ENCODE measurements at places on chromosomes 1 and 21. TPM values are rescaled to one million over a fixed set of nuclear protein-coding genes. Genes with fewer than 3 reads are reported as not detected.

Gene IVL
- not detected for total RNA-seq

Gene RALGPS2
- 102 TPM for total RNA-seq

DNA sequence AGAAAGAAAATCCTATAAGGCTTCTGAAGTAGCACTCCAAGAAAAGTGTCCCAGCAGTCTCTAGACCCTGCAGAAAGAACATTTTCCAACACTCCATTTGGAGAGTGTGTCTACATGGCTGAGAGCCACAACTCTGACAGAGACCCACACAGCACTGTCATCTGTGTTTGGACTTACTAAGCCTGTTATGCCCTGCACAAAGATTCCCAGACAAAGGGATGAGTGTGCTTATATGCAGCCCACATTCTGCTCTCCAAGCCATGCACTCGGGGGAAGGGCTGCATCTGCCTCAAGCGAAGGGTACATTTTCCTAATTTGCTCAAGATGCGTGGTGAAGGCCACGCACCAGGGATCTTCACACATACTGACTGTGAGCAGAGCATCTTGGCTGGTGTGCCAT is 24.4 kb upstream of the SLAMF6 start:
- DNase-seq: no peak
- H3K4me3 ChIP-seq: no peak overlapping the region
- H3K27ac ChIP-seq: no peak overlapping the region

GRCh38 chr1:79726911-79727310 is 720.4 kb upstream of the ADGRL4 start:
- H3K27ac ChIP-seq: no peak overlapping the region
- no peak for DNase-seq
- no peaks in the 10 kb centered on the region for H3K36me3 ChIP-seq
- no peaks in the 10 kb centered on the region for H3K27me3 ChIP-seq
- no peak overlapping the region for H3K4me3 ChIP-seq

DNA sequence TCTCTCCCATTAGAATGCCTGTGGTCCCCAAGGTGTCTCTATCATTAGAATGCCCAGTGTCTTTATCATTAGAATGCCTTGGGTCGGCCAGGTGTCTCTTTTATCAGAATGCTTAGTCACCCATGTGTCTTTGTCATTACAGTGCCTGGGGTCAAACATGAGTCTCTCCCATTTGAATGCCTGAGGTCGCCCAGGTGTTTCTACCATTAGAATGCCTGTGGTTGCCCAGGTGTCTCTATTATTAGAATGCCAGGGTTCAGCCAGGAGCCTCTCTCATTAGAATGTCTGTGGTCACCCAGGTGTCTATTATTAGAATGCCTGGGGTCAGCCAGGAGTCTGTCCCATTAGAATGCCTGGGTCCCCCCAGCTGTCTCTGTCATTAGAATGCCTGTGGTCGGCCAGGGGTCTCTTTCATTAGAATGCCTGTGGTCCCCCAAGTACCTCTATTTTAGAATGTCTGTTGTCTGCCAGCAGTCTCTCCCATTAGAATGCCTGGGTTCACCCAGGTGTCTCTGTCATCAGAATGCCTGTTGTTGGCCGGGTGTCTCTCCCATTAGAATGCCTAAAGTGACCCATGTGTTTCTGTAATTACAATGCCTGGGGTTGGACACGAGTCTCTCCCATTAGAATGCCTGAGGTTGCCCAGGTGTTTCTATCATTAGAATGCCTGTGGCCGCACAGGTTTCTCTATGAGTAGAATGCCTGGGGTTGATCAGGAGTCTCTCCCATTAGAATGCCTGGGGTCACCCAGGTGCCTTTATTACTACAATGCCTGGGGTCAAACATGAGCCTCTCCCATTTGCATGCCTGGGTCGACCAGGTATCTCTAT is 57.1 kb downstream of the RNF187 start:
- H3K4me1 ChIP-seq: no peaks in the 10 kb centered on the region
- no peaks in the 10 kb centered on the region for H3K36me3 ChIP-seq
- no peak overlapping the region for H3K4me3 ChIP-seq
- no peaks in the 10 kb centered on the region for H3K27me3 ChIP-seq
- DNase-seq: no peak
- no peak overlapping the region for H3K27ac ChIP-seq

DNA sequence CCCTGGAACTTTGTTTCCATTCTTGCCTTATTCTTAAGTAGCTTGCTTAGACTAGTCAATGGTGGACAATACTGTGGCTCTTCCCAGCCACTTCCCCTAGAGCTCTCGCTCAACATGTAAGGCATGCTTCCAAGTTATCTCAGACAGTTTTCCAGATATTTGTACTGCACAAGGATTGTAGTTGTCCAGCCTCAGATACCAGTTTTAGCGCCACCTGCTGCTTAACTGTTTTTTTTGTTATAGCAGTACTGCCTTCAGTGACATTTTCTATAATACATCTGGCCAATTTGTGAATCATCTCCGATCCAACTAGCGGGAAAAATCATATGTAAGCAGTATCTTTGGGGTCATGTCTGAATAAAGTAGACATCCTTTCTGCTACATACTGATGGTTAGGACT is 346.7 kb upstream of the ADGRL4 start:
- H3K27ac ChIP-seq: no peak overlapping the region
- no peak overlapping the region for H3K4me3 ChIP-seq
- no peaks in the 10 kb centered on the region for H3K27me3 ChIP-seq
- H3K36me3 ChIP-seq: no peaks in the 10 kb centered on the region

- H3K27ac ChIP-seq: no peak overlapping the region
- no peak overlapping the region for H3K4me3 ChIP-seq
- H3K27me3 ChIP-seq: no peaks in the 10 kb centered on the region
- DNase-seq: no peak
These were observed 354.8 kb upstream of the NFIA start for GRCh38 chr1:60727552-60727951.

- H3K4me3 ChIP-seq: no peak overlapping the region
- no peaks in the 10 kb centered on the region for H3K27me3 ChIP-seq
- no peaks in the 10 kb centered on the region for H3K36me3 ChIP-seq
- no peaks in the 10 kb centered on the region for H3K4me1 ChIP-seq
These were observed 42.4 kb downstream of the GFI1 start for GRCh38 chr1:92444351-92444750.

GRCh38 chr1:153742411-153743142 is 14.7 kb downstream of the INTS3 start:
- H3K27me3 ChIP-seq: no peaks in the 10 kb centered on the region
- H3K27ac ChIP-seq: peak overlapping the region; percentile 8
- no peak for DNase-seq
